ENCODE measurements at places on chromosomes 3 and 15. TPM values are rescaled to one million over a fixed set of nuclear protein-coding genes. Genes with fewer than 3 reads are reported as not detected.

- no peaks in the 10 kb centered on the region for H3K27me3 ChIP-seq
- no peaks in the 10 kb centered on the region for H3K4me1 ChIP-seq
- H3K4me3 ChIP-seq = no peak overlapping the region
- DNase-seq = no peak
- H3K27ac ChIP-seq = no peak overlapping the region
- no peaks in the 10 kb centered on the region for H3K36me3 ChIP-seq
Observed at GRCh38 chr15:69818529-69818928, 279.2 kb downstream of the TLE3 start.

GRCh38 chr15:25832158-25832557, 31.0 kb downstream of the ATP10A start:
- H3K4me3 ChIP-seq = no peak overlapping the region
- peak overlapping the region; percentile 17 for H3K27ac ChIP-seq
- no peaks in the 10 kb centered on the region for H3K27me3 ChIP-seq

- H3K27me3 ChIP-seq = no peaks in the 10 kb centered on the region
- H3K4me3 ChIP-seq = no peak overlapping the region
- H3K36me3 ChIP-seq = no peaks in the 10 kb centered on the region
- no peak overlapping the region for H3K27ac ChIP-seq
Observed at GRCh38 chr15:72790302-72790910, 6.8 kb upstream of the ADPGK start.

The COL7A1 gene
- total RNA-seq = 1.9 TPM

The PPARG gene
- total RNA-seq = 17.9 TPM

The CCDC66 gene
- 17.8 TPM for total RNA-seq

All from right atrium auricular region (tissue), 2 donors.